ENCODE measurements at places on chromosomes 7 and 10.
A peak's percentile ranks its signal among the peaks of the same experiment; 100 is the strongest.

DNA sequence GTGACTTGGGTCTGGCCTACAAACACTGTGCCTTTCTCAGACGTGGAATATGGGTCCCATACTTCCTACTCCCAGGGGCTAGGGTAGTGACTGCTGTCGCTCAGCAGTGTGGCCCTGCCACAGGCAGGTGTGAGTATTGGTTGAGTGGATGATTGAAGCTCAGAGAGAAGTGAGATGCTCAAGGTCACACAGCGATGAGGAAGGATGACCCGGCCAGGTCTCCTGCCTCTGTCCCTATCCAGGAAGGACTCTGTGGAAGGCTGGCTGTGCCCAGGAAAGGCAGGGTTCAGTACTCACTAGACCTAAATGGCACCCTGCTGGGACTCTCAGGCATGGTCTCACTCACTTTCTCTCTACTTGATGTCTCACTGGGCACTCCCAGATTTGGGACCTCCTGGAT lies 2.8 kb downstream of the PRF1 start:
- no peak for DNase-seq

DNA sequence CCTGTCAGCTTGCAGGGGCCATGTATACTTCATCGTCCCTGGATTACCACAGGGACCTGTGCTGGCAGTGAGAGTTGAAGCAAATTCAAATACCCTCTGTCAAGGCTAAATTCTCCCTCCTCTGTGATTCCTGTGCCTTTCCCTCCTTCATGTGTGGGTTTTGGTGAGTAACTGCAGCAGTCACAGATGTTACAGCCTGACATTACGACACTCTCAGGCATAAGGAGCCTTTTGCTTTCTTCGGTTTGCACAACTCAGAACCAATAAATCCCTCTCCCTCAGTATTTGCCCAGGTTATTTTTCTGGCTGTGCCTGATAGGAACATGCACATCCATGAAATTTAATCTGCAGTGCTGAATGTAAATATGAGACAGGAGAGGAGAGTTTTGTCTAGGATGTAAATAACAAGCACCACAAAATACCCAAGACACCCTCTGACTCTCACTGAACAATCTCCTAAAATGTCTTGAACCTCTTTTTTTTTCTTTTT lies 997.2 kb upstream of the GHITM start:
- no peak for DNase-seq

GRCh38 chr10:73802276-73802991 lies 9.0 kb downstream of the NDST2 start:
- no peak for DNase-seq

GRCh38 chr10:106175760-106176377 lies 988.6 kb downstream of the SORCS1 start:
- DNase-seq = no peak

GRCh38 chr10:10977226-10977956 lies 40.3 kb upstream of the CELF2 start:
- no peak for DNase-seq

DNA sequence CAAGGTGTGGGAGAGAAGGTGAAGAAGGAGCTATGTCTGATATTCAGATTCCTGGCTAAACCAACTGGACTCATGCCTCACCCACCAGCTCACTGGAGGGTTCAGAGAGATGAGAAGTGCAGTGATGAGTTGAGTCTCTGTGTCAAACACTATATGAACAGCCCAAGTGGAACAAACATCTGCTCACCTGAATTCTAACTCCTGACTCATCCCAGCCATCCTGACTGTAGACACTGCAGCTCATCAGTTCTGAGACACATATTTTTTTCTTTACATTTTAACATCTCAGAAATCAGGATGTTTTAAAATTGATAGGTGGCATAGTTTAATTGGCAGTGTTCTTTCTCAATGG lies 27.3 kb downstream of the GSDME start:
- DNase-seq = no peak

GRCh38 chr10:125127110-125127509 lies 33.3 kb downstream of the CTBP2 start:
- DNase-seq = no peak

- no peak for DNase-seq
Measured at GRCh38 chr7:140542228-140542603, 62.9 kb upstream of the MKRN1 start.

GRCh38 chr10:69321865-69322264 lies 43.6 kb downstream of the HK1 start:
- no peak for DNase-seq

GRCh38 chr7:127383123-127383835 lies 9.2 kb downstream of the ZNF800 start:
- no peak for DNase-seq

- DNase-seq = peak; percentile 50
Measured at GRCh38 chr10:123967626-123968243, 76.1 kb upstream of the CPXM2 start.

DNA sequence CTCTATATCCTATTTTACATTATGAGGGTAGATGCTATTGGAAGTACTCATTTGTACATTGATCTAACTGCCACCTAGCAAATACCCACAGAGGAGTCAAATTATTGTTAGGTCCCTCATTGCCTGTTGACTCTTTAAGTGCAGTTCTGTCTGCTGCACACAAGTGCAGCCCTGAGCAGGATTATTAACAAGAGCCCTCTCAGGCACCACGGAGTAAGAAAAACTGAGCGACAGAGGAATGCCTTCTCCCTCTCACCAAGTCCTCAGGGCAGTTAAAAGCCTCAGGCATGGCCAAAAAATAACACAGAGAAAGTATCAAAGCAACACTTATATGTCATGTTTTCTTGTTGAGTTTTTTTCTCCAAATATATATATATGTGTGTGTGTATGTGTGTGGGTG lies 340.0 kb upstream of the NRG3 start:
- DNase-seq = no peak

DNA sequence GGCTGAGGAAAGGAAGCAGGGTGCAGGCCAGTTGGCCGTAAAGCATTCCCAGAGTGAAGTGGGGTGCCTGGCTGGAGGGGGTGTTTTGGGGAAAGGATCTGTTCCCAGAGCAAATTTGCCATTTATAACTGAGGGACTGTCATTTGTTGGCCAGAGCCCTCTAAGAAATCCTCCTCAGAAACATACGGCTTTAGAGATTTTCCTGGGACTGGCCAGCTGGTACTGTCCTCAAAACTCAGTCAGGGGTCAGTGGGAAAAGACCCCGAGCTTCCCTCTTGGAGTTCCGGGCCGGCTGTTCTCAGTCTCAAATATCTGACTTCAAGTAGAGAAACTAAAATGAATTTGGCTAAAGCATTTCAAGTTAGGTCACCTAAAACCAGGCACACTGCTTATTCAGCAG lies 55.9 kb downstream of the ETV1 start:
- DNase-seq = no peak

GRCh38 chr10:127410030-127410429 lies 139.1 kb upstream of the NPS start:
- DNase-seq = no peak

- no peak for DNase-seq
Measured at GRCh38 chr7:152683297-152683696, 7.4 kb upstream of the XRCC2 start.

DNA sequence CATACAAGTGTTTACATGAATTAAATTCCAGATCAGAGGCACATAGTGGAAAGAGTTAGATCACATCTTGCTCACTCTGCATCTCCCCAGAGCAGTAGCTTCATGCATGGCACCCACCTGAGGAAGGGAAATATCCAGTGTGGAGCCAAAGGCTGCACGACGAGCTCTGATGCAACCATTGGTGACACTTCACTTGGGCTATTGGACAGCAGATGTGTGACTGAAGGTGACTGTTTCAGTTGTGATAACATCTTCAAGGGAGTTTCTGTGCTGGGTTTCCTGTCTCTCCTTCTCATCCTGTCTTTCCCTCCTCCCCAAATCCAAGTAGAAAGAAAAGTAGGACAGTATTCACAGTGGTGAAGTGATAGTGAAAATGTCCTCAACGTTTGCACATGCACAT lies 115.0 kb downstream of the TAF3 start:
- DNase-seq = no peak

GRCh38 chr10:13773043-13773442 lies 186.3 kb downstream of the PRPF18 start:
- DNase-seq = no peak

- no peak for DNase-seq
Measured at GRCh38 chr10:79457256-79457785, 11.9 kb upstream of the ZCCHC24 start.

DNA sequence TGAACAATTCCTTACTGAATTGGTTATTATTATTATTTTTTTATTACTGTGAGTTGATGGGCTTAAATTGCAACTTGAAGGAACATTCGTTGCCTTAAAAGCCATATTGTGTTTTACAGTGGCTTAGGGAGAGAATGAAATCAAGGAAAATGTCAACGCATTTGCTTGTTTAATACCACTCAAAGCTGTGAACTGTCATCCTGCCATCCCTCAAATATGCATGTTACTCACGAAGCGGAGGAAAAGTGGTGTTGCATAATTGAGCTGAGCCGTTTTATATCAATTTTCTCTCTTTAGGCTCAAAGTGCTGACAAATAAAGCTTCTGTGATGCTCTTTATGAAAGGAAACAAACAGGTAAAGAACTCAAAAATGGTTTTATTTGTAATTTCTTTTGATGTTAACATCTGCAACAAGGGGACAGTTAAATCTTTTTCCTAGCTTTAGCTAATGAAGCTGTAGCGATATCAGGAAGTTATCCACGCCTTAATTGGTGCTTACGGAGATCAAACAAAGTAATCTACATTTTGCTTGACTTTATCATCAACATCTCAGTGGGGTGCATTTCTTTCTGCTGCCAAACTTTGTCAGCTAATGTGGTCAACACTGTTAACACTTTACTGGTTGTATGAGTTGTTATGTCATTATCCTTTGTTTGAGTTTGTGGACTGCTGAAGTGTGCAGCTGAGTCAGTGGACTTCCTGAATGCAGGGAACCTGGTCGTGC lies 33.1 kb downstream of the GLRX3 start:
- no peak for DNase-seq

- no peak for DNase-seq
Measured at GRCh38 chr10:116857156-116857555, 7.9 kb downstream of the ENO4 start.

GRCh38 chr10:130757821-130758489 lies 553.6 kb downstream of the TCERG1L start:
- no peak for DNase-seq

- no peak for DNase-seq
Measured at GRCh38 chr7:78862411-78862900, 591.0 kb downstream of the MAGI2 start.

GRCh38 chr7:4744391-4745264 lies 30.8 kb upstream of the AP5Z1 start:
- DNase-seq = peak; percentile 74

DNA sequence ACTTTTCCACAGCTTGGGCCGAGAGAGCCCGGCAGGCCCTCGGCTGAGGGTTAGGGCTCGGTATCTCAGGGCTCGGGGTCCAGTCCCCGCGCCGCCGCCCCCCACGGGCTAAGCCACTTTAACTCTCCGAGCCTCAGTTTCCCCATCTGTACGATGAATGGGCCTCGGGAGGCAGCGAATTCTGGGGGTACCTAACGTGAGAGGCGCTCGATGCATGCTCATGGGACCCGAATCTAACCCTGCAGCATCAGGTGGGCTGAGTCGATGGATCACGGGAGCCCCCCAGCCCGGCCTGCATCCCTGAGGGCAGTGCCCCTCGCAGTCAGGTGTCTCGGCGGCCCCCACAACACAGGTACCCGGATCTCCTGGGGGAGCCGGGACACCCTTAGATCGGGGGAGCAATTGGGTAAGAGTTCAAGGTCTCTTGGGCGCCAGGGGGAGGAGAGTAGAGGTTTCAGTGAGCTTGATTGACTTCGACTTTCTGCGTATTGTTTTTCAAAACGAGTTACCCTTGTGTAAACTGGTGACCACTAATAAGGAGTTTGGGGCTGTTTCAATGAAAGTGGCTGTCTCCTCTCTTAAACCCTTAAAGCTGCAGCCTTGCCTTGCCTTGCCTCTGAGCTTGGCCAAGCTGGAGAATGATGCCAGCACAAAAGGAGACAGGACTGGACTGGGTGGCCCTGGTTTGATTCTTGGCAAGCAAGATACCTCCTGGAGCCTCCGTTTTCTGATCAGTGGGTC lies 631 bp downstream of the POR start:
- DNase-seq = peak; percentile 13

DNA sequence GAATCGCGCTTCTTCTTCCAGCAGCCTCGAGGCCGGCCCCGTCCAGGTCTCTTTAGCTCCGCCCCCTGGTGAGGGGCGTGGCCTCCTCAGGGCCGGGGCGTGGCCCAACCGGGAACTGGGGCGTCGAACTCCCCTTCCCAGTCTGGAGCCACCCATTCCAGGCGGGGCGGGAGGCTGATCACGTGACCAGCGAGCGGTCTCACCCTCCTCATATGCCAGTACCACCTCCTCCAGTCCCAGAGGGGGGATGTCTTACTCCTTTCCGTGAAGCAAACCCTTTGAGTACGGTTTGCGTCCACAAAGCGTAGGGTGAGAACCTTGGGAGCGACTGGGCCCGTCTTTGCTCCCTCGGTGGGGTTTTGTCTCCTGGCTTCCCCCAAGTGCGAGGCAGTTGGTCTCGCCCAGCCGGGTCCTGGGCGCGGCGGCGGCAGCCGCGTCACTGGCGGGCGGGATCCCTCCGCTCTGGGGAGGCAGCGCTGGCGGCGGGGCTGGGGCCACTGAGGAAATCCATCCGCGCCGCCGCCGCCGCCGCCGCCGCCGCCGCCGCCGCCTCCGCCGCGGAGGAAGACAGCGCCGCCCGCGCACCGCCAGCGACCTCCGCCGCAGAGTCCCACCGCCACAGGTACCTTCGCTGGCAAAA lies at the start of gene GNB2:
Gene GNB2 (plus strand): TSS at position 439 of the 640 bp plus-strand sequence. CDS start 2,526 bp downstream, outside the sequence.
- DNase-seq = peak; percentile 99

GRCh38 chr10:121326905-121327304 lies 271.3 kb downstream of the FGFR2 start:
- no peak for DNase-seq

- no peak for DNase-seq
Measured at GRCh38 chr10:13019280-13019679, 17.8 kb upstream of the CCDC3 start.

GRCh38 chr10:100433253-100434240 lies 29.3 kb upstream of the WNT8B start:
- DNase-seq = peak; percentile 99

Measured in stimulated activated CD4-positive, alpha-beta T cell treated with anti-CD3 and anti-CD28 coated beads, Interleukin-2, amount 100 ng/mL, for 24 hours (primary cell).